ENCODE measurements at places on chromosomes 16 and 17.

- no peak for DNase-seq
Measured at GRCh38 chr17:33121272-33121671, 129.6 kb downstream of the SPACA3 start.

DNA sequence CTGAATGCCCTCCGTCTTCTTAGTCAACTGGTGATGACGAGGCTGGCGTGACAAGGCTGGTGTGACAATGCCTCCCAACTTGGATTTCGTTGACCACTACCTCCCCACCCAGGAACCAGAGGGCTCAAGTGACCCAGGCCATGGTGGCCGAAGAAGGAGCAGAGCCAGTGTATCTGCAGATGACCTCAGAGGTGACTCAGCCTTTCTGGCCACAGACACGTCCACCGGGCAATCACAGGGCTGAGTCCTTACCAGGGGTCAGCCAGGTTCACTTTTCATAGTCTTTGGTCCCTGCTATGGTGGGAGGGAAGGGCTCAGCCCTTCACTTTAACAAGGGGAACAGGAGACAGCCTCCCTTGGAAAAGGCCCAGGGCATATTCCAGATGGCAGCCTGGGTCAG, 116.3 kb downstream of the MAF start:
- DNase-seq, result no peak

DNA sequence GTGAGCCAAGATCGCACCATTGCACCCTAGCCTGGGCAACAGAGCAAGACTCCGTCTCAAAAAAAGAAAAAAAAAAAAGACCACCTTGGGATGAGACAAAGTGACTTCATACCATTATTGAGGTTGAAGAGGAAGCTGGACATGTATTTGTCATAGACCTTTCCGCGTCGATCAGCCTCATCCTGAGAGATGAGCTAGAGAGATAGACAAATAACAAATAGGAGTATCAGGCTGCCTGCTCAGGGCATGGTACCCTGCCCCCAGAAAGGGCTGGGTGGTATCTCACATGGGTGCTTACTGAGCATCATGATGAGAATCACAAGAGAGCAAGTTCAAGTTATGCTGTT, 22.1 kb downstream of the CNTNAP1 start:
- DNase-seq, result no peak

- DNase-seq, result no peak
Measured at GRCh38 chr16:57842601-57843000, 40.3 kb upstream of the KIFC3 start.

DNA sequence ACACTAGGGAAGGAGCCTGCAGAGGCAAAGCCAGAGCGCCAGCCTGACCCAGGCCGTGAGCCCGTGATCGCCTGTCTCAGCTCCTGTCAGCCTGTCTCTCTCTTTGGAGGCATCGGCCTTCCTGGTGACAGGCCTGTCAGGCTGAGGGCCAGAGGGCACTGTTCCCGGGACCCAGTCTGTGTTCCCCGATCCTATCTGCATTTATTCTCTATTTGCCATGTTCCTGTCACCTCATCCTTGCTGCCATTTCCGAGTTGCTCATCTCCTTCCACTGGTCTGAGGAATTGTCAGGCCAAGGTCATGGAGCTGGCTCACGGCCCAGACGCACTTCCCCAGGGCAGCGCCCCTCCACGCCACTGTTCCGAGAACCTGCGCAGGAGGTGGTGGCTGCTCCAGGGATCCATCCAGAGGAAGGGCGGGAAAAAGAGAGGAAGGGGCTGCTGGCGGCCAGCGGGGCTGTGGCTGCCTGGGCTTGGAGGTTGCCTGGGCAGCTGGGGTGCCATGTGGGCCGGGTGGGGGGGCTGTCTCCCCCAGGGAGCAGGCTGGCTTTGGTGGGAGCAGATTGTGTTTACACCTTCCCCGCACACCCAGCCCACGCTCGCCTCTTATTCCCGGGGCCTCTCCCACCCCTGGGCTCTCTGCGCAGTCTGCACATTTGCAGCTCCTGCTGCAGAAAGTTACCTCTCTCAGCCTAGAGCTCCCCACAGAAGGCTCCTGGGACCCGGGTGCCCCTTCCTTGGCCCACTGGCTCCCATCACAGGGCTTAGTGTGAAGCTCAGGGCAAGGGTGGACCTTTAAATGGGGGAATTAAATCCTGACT, 4.9 kb downstream of the PRCD start:
- DNase-seq, result peak; percentile 84
